Jurkat, Clone E6-1 (cell line): ENCODE measurements at places on chromosomes 1 and 21.

DNA sequence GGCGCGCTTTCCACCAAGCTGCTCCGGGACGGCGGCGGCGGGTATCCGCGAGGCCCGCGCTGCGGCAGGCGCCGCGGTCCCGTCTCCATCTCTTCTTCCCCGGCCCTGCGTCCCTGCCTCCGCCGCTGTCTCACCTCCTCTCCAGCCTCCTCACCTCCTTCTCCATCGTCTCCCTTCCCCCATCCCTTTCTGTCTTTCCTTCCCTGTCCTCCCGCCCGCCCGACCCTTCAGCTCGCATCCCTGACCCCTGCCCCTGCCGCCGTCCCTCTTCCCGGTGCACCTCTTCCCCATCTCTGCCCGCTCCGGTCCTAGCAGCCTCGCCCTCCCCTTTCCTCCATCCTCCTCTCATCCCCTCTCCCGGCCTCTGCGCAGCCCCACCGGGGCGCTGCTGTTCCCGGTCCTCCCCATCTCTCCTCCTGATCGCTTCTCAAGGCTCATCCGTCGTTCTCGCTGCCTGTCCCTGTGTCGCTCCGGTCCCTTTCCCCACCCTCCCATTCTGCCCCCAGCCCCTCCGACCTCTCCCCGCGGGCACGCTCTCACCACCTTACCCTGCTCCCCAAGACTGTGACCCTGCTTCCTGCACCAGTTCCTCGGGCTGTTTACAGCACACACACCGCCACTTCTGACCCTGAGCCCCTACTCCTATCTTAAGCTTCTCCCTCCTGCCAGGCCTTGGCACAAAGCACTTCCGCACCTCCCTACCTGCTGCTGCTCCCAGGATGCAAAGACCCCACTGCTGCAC, 760 bp upstream of the NPHP4 start:
- DNase-seq, result no peak

GRCh38 chr1:218414060-218414728, 69.1 kb downstream of the TGFB2 start:
- no peak for DNase-seq

- no peak for DNase-seq
Observed at GRCh38 chr1:43067977-43068751, 103.9 kb downstream of the EBNA1BP2 start.

GRCh38 chr1:84278905-84279304, 22.6 kb upstream of the SAMD13 start:
- no peak for DNase-seq

DNA sequence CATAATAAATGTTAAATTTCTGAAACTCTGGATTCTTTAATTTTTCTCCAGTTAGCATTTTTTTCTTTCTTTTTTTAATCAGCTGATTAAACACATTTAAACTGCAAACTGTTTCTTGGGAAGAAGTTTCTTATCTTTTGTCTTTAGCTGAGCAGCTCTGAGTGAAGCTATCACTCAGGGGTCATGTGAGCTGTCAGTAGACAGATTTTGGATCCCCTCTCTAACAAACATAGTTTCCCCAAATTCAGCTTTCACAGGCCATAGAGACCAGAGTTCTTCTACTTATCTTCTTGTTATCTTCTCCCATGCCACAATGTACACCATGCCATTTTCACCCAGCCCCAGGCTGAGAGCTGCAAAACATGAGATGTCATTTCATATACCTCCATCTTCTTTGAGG, 148.9 kb downstream of the CDC42BPA start:
- no peak for DNase-seq

DNA sequence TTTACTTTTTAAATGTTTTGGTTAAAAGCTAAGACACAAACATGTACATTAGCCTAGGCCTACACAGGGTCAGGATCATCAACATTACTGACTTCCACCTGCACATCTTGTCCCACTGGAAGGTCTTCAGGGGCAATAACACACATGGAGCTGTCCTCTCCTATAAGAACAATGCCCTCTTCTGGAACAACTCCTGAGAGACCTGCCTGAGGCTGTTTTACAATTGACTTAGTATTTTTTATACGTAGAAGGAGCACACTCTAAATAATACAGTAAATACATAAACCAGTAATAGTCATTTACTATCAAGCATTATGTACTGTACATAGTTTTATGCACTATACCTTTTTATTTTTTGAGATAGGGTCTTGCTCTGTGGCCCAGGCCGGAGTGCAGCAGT, 14.1 kb upstream of the MOB3C start:
- DNase-seq, result no peak

- DNase-seq, result no peak
Observed at GRCh38 chr21:19759836-19760235, 1238.4 kb upstream of the NCAM2 start.

DNA sequence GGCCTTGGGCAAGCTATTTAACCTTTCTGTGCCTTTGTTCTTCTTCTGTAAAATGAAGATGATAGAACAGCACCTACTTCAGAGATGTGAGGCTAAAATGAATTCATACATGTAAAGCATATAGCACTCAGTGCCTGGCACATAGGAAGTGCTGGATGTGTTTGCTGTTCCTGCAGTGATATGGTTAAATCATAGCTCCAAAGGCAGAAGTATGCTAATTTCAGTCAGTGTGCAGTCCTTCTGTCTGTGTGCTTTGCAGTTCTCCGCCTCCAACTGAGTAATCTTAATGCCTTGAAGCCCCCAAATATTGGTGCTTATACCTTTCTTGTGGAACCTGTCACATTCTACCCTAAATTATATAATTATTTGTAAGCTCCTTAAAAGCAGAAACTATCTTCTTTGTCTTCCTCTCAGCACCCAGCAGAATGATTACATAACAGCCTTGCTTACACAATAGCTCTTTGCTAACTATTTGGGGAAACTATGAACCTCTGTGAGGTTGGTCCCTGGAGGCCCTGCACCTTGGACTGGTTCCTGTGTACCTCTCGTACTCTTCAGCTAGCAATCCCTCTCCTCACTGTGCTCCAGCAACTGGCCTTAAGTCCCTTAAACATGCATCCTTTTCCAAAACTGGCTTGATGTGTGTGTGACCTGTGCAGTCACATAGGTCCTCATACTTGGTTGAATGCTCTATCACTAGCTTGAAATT, 57.0 kb upstream of the CACYBP start:
- DNase-seq, result no peak

GRCh38 chr1:59195151-59195550, 101.7 kb upstream of the FGGY start:
- no peak for DNase-seq

GRCh38 chr1:102615896-102616295, 492.4 kb downstream of the COL11A1 start:
- no peak for DNase-seq
